Endothelial cell of umbilical vein (primary cell): ENCODE measurements at places on chromosomes 13 and 19.

GRCh38 chr19:47152632-47153031, 22.0 kb downstream of the SAE1 start:
- no peak for DNase-seq

DNA sequence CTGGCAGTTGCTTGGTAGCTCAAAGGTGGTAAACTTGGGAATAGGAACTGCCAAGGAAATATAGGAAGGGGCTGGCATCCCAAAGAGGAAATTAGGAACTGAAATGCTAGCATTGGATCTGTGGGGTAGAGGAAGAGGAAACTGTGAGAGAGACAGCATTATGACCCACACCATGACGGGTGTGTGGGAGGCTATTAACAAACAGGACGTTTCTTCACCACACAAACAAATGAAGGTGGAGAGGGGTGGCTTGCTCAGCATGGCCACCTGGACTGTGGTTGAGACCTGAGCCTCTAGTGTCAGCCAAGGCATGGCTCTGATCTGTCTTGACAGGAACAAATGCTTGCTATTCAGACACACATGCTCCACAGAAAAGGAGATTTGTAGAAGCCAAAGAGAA, 178.2 kb downstream of the B3GLCT start:
- no peak for DNase-seq

DNA sequence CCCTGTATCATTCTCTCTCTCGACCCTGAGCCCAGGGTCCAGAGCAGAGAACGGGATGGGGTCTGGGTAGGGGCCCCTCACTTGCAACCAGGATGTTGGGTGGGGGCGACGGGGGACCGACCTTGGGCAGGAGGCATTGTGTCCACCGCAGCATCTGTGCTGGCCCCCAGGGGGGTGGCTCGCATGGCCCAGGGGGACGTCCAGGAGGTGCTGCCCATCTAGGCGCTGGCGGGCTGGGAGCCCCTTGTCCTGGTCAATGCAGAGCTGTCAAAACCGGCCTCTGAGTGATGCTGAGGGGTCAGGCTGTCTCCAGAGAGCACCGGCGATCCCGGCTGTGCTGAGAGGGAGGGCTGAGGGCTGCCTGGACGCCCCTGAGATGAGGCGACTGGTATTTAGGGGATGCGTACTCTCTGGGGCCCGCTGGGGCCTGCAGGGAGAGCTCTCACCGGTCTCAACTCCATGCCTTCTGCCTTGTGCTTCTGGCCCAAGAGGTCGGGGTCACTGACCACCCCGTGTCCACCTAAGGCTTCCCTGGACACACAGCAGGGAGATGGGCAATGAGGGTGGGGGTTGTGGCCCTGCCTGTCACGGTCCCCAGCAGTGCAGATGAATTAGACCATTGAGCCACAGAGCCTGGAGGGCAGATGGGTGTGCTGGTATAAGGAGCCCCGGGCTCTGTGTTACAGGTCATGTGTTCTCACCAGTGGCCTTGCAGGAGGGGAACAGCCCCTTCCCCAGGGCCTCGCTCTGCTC, 8.6 kb downstream of the RPS9 start:
- no peak for DNase-seq

DNA sequence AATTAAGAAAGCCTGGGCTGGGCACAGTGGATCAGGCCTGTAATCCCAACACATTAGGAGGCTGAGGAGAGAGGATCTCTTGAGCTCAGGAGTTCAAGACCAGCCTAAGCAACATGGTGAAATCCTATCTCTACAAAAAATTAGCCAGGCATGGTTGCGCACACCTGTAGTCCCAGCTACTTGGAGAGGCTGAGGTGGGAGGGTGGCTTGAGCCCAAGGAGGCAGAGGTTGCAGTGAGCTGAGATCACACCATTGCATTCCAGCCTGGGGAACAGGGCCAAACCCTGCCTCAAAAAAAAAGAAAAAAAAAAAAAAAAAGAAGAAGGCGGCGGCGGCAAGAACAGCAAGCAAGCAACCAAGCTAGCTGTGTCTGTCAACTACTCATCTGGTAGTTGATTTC, 26.7 kb downstream of the TSC22D1 start:
- no peak for DNase-seq

- no peak for DNase-seq
These were observed 52.0 kb downstream of the KLF2 start for GRCh38 chr19:16376649-16377048.
